ENCODE measurements at places on chromosomes 13 and 19.

DNA sequence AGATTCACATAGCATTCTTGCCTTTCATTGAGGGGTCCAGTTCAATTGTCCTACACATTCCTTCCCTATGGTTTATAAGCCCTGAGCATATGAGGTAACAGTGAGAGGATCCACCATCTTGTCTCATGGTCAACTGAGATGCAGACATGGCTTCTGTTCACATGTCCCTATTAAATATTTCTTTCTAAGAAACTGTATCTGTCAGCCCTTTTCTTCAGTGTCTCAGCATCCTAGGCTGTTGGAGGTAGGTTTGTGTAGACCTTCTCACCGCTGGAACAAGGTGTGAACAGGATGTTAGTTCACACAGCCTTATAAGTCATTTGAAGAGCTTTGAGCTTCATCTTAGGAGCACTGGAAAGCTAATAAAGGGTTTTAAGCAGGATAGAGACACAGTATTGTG lies 110.3 kb upstream of the EDNRB start:
- no peak for DNase-seq

- no peak for DNase-seq
These were observed 88.3 kb downstream of the DHRS12 start for GRCh38 chr13:51715613-51716012.

DNA sequence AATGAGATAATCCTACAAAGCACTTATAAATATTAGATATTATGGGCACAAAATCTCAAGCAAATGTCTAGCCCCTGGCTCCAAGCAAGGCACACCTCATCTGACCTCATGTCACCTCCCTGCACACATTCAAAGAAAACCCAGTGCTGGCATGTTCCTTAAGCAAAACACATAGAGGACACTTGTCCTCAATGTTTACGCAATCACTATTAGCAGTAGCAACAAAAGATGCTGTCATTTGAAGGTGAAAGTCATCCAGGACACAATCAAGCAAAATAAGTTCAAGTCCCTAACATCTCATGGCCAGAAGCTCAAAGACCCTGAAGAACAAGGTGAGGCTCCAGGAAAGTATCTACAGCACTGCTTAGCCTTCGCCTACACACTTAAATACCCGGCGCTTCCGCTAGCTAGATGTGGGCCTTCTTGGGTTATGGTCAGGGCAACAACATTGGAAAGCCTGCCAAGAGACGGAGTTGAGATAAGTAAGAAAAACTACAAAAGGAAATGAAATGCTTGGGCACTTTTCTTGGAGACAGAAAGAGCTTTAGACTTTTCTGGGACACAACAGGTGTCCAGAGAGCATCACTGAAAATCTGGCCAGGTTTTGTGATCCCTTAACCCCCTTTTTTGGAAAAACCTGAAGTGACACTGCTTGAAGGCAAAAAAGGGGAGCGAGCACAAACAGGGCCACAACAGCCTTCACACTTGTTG lies 85.7 kb downstream of the FOXO1 start:
- no peak for DNase-seq

- no peak for DNase-seq
These were observed 32.2 kb downstream of the MRPL57 start for GRCh38 chr13:21208652-21209154.

GRCh38 chr13:45473627-45474026 lies 8.9 kb downstream of the COG3 start:
- DNase-seq = no peak

DNA sequence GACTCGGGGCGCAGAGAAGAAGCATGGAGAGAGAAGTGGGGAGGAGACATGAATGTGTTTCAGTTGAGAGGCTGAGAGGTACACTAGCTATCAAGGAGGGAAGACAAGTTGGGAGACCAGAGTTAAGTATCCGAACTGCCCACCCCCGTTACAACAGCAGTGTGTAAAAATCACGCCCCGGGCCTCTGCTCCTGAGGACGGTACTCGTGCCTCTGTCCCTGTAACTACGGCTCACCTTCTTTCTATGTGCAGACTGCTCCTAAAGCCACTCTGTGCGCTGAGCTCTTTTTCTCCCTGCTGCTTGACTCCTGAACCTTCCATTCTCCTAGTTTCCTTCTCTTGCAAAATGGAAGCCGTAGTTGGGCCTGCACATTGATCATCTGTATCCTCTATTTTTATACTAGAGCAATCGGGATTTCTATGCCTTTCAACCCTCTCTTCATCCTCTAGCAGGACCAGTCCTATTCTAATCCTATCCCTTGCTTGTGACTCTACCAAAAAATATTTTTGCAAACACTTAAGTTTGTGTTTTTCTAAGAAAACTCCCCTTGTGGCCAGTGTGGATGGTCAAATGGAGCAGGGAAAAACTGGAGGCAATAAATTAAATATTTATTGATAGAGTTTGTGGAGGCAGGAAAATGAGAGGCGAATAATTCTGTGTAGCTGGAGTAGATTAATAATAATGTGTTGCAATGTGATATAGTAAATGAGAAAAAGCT lies 569 bp downstream of the POLR1D start:
- DNase-seq = no peak

DNA sequence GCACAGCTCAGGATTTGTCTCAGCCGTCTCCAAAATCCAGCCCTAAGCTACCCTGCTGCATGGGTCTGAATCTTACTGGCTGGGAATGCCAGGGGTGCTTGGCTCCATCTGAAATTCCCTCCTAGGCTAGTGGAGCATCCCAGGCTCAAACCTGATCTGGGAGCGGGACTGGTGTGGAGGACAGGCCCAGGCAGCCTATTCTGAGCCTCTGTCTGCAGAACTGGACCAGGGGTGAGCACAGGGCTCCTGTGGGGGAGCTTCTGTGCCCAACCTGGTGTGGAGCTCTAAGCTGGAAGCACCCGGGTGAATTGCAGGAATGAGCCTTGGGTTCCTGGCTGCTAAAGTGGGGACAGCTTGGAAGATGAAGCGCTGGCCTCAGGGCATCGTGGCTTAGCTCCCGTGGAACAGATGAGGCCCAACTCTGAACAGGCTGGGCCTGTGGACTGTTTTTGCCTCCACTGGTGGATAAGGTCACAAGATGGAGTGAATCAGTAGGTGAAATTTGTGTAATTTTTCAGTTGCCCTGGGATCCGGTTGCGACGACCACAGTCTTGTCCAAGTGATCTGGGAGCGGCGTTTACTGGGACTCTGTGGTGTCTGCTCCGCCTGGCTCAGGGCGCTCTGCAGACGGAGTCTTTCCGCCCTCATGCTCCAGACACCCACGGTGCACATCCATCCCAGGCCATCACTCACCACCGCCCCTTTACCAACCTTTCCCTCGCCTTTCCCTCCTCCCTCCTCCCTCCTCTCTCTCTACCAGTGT lies 79.5 kb downstream of the TEX29 start:
- no peak for DNase-seq

DNA sequence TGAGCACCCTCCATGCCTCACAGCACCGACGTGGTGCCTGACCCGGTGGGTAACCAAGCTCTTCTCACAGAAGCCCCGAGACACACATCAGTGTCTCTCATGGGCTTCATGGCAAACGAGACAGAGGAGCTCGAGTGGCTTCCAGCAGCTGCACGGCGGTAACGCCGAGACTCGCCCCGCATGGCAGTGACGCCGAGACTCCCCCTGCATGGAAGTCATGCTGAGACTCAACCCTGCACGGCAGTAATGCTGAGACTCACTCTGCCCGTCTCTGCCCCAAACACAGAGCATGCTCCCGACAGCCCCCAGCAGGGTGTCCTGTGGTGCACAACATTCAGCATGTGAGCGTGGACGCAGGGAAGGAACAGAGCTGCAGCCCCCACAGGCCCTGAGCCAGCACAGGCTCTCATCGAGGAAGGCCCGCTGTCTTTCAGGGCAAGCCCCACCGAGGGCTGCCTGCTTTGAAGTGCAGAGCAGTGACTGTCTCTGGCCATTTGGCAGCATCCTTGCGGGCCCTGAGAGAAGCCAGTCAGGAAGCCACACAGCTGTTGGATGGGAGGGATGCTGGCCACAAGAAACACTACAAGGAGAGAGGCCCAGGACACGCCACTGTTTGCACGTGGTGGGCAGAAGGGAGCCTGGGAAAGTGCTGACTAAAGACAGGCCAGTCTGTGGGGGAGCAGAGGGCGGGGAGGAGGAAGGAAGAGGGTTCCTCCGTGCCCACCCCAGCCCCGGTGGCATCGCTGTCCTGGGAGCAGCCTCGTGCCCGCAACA lies 9.5 kb downstream of the GAS6 start:
- no peak for DNase-seq

GRCh38 chr13:35160896-35161295 lies 218.8 kb downstream of the NBEA start:
- no peak for DNase-seq

GRCh38 chr13:111335298-111335697 lies 14.9 kb downstream of the TEX29 start:
- no peak for DNase-seq

- DNase-seq = no peak
These were observed 39.4 kb downstream of the ZNF846 start for GRCh38 chr19:9729162-9729561.

GRCh38 chr13:38417727-38418126 lies 68.1 kb downstream of the UFM1 start:
- DNase-seq = no peak

DNA sequence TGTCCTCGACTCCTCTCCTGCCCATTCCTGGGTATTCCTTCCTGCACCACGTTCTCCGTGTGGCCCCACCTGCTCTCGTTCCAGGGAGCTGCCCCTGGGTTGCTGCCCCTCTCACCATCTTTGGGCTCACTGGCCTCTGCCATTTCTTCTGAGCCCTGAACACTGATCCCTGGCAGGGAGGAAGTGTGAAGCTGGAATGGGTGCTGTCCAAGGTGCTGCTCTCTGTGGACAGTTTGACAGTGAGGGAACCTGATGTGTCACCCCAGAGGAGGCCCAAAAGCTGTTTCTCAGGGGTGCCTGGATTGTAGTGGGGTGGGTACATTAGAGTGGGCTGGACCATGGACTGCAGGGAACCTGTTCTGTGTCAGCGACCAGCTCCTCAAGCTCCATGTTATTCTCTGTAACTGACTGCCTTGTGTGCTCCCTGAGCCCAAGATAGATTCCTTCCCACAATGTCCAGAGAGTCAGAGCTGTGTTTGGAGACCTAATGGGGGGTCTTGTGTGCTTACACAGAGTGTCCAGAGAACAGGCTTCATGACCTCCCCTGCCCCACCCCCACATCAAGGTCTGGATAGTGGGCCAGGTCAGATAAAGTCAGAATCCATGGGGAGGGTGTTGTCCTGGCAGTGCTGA lies 7.2 kb upstream of the CEACAM8 start:
- no peak for DNase-seq

GRCh38 chr13:73722120-73722519 lies 412.1 kb downstream of the KLF12 start:
- peak; percentile 1 for DNase-seq

GRCh38 chr13:77002590-77003190 lies 10.8 kb downstream of the CLN5 start:
- peak; percentile 11 for DNase-seq

DNA sequence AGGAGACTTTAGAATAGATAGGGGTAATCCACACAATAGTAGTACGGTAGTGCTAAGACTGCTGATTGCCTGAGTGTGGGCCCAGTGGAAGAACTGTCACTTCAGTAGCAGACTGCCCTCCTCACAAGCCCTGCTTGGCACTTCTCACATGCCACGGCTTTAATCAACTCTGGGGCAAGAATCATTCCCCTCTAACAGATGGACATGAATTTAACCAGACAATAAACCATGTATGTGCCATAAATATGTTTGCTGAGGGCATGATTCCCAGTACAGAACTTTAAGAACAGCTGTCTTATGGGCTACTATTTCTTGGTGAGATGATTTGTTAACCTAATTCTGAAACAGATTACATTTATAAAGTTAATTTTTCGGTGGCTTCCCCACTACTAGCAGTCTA lies 22.0 kb downstream of the DPY19L3 start:
- no peak for DNase-seq

DNA sequence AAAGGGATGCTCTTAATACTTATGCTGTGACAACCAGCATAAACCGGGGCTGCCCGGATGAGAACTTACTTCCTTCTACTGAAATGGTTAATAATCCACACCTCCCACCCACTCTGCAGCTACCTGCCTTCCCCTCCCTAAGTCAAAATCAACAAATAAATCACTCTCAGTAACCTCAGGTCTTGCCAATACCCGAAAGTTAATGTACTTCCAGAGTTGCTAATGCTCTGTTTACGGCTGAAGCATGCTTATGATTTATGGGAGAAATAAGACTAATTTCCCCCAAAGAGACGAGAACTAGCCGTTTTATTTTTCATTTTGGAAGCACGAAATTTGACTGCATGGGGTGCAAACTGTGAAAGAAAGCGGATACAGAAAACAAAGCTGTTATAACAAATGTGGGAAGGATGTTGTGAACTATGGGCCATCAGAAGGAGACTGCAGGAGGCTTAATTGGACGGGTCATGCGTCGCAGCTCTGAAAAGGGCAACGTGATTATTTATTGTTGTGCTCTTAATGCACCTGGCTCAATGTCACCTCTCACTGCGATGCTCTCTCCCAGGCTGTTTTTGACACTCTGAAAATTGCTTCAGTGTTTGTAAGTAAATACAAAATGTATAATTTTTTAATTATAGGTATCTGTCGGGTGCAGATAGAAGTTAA lies 114.0 kb upstream of the SLC7A1 start:
- DNase-seq = peak; percentile 35

DNA sequence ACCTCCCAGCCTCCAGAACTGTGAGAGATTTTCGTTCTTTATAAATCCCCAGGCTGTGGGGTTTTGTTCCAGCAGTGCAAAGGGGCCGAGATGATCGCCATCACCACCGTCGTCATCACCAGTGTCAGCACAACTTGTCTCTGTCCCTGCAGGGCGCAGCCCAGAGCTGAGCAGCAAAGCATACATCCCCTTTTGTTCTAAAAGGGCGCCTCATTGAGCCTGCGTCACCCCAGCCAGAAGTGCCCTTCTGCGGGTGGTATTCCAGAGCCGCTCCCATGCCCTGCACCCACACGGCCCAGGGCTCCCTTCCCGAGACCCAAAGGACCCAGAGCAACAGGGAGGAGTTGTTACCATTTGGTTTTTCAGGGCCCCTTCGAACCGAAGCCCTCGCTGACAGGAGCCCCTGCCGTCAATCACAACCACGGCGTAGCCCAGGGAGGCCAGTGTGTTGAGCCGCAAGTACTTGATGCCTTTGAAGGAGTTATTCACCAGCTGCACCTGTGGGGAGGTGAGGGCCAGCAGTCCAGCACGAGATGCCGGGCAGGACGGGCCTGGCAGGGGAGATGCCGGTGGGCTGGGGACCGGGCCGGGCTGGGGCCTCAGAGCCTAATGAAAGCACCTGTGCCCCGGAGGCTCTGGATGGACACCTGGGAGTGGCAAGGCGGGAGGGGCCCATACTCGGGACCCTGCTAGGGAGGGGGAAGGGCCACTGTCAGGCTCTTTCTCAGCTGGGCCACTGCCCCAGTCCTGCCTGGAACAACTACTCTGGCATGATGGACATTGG lies 14.4 kb upstream of the MYDGF start:
- DNase-seq = no peak
